ENCODE measurements at places on chromosomes 7 and 10.
A peak's percentile ranks its signal among the peaks of the same experiment; 100 is the strongest.

DNA sequence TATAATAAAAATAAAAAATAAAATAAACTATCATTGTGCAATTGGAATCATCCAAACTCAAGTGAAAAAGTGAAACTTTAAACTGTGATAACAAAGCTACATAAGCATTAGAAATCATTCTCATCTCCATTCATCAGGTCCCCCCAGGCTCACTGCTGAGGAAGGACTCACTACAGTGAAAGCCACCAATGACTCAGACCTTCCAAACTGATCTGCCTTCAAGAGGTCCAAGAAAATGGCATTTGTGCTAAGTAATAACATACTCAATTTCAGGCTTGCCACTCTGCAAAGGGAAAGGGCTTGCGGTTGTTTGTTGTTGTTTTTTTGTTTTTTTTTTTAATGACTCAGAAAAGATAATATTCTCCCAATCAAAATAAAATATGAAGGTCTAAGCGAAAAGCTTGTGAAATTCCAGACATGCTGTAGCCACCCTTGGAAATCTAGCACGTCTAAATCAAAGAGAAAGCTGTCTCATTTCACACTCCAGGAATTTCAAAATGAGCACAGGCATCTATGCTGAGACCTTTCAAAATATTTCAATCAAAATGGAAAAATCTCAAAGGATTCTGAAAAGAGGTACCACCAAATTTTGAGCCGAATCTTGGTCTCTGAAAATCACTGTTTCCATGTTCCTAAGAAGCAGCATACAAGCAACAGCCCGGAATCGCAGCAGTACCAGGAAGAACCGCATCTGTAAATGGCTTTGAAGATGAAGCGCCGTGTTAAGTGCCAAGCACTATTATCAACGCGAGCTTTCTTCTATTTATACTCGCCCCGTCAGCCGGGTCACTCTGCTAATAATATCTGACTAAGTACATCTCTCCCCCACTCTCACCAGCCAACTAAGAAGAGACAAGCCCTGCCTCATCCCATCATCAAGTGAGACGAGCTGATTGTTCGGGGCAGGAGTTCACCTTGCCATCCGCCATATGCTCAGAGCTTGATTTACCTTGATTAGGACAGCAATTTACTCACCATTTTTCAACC is 13.5 kb downstream of the SFMBT2 start:
- DNase-seq = peak; percentile 37

- no peak for DNase-seq
These were observed 61.8 kb upstream of the DNAJB6 start for GRCh38 chr7:157274991-157275427.

GRCh38 chr10:22481687-22482539 is 136.6 kb downstream of the SPAG6 start:
- DNase-seq = no peak

- DNase-seq = no peak
These were observed 77.3 kb downstream of the HDAC9 start for GRCh38 chr7:18572885-18573284.

GRCh38 chr7:123770378-123770777 is 21.6 kb upstream of the WASL start:
- DNase-seq = no peak

DNA sequence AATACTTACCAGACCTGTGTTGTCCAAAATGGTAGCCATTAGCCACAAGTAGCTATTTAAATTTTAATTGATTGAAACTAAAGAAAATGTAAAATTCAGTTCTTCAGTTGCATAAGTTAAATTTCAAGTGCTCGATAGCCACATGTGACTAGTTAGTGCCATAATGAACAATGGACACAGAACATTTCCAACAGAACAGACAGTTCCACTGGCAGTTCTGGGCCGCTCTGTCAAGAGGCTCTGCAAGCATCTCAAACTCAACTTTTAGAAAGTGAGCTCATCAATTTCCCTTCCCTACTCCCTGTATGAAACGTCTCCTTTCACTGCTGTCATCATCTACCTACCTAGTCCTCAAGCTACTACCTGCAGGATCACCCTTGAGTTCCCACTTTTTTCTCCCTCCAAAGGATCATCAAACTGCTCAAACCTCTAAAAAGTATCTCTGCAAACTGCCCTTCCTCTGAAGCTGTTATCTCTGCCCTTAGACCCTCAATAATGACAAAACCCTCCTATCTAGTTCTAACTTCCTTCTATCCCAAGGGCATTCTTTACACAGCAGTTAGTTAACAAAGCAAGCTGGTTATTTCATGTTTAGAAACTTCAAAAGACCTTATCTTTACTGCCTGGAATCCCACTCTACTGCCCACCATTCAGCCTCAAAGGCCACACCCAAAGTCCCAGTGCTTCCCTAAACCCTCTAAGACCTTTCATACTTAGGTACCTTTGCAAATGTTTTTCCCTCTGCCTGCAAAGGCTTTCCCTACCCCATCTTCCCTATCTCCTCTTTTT is 20.6 kb downstream of the SHTN1 start:
- DNase-seq = no peak

DNA sequence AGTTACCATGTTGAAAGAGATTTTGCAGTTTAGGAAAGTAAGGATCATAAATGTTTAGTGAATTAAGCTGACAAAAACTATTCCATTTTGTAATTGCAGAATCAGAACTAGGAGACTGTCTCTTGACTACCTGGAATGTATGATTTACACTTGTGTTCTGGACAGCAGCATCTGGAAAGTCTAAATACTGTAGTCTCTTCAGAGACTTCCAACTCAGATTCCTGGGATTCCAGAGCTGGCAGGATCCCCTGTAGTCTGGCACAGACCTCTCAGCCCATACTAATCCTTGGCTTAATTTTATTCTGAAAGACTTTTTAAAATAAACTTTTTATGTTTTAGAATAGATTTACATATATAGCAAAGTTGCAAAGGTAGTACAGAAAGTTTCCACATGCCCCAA is 452.7 kb downstream of the DPP6 start:
- DNase-seq = no peak

DNA sequence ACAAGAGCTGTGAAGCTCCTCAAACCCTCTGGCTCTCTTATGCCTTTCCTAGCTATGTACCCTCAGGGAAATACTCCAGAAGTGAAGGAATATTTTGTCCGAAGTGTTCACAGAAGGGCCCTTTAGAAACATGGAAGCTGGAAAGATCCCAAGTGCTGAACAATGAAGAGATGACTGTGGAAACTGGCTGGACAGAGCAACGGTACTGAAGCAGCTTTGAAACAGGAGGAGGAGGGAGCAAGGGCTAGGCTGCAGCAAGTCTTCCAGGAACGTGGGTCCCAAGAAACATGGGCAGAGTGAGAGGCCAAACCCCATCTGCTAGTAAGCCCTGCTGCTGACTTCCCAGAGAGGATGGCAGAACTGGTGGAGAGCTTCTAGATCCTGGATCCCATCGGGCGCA is 3.0 kb upstream of the PSAP start:
- DNase-seq = no peak

DNA sequence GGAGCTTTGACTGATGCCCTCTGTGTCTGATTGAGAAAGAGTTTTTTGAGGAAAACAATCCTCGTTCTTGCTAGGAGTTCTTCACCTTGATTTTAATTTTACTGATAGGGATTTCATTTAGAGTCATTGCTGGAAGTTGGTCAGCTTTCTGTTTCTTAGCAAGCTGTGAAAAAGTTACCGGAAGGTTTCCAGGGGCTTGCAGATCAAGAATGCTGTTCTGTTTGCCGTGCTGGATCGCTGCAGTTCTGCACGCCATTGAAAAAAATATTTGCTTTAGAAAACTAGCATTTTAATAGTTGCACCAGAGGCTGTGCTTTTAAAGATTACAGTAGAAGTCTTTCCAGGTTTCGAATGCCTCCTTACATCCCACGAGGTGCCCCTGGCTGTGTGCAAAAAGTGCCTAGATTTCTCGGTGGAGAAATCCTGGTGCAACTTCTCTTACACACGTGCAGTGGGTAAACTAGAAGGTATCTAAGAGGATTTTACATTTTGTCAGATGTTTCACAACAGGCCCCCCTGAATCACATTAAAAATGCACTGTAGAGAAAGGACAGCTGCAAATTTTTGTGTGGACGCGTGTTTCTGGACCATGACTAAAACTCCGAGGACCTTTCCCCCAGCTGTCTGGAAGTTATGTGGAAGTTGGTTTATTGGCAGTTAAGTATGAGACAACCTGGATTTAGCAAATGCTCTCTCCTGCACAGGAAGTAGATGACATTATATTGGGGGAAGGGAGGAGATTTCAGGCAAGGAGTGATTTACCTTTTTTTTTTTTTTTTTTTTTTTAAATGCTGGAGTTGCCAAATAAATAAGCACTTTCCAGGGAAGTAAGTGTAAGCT is 5.8 kb downstream of the TCF7L2 start:
- DNase-seq = peak; percentile 67

DNA sequence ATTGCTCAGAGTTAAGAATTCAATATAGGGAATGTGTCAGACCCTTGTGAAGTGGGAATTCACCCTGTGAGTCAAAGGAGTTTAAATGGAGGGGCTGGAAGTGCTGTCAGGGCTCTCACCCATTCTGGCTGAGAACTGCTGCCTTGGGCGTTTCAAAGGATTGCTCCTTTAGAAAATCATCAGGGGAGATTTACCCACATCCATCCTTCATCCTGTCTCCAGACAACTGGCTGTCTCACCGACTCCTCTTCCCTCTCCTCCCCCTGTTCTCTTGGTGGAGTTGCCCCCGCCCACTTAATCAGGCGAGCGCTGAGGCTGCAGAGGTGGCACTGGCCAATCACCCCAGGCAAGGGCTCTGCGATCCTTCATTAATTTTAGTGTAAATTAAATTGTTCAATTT is 554.8 kb downstream of the CALN1 start:
- no peak for DNase-seq

- peak; percentile 16 for DNase-seq
These were observed 2.4 kb downstream of the CNTNAP2 start for GRCh38 chr7:146119002-146119401.

DNA sequence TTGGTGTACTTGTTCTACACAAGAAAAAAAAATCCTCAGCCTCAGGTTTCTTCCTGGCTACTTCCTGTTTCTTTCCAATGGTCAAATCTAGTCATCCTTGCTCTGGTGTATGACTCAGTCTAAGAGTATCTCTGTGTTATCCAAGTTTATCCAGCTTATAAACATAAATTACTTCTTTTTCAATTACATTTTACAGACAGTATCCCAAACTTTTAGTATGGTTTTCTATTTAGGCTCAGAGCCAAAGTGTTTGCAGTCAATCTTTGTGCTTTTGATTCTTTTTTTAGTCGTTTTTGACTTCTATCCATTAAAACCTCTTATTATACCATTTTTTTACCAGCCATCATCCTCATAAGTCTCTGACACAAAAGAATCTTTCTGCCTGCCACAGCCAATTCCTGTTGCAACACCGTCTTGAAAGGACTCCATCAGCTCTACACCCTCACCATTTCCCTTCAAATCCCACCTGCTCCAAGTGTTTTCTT is 294.6 kb downstream of the PTEN start:
- peak; percentile 11 for DNase-seq
